Psoas muscle (tissue), 8 donors: ENCODE measurements at places on chromosomes 3 and 15. TPM values are rescaled to one million over a fixed set of nuclear protein-coding genes. Genes with fewer than 3 reads are reported as not detected.

CLCN2 gene
- 0.64 TPM for total RNA-seq

AMOTL2 gene
- total RNA-seq = 16.5 TPM

WNT5A gene
- 0.59 TPM for total RNA-seq

HRH1 gene
- total RNA-seq = 1.3 TPM

ONECUT1 gene
- not detected for total RNA-seq

C3orf49 gene
- not detected for total RNA-seq

WDR93 gene
- not detected for total RNA-seq

LRTM1 gene
- 3.1 TPM for total RNA-seq

TPM1 gene
- 2,304 TPM for total RNA-seq

GNAT1 gene
- not detected for total RNA-seq

POPDC2 gene
- 137 TPM for total RNA-seq

CRABP1 gene
- not detected for total RNA-seq

AGTR1 gene
- total RNA-seq = 8.5 TPM

LRRC3B gene
- total RNA-seq = 1.1 TPM

NRG4 gene
- 14.4 TPM for total RNA-seq

COL6A5 gene
- total RNA-seq = not detected

IL17RD gene
- total RNA-seq = 1.6 TPM

SLC28A1 gene
- total RNA-seq = 0.39 TPM

TM4SF1 gene
- 32.9 TPM for total RNA-seq

GHSR gene
- total RNA-seq = not detected

RASL12 gene
- total RNA-seq = 6.3 TPM

KIF23 gene
- total RNA-seq = 0.46 TPM

CCR4 gene
- total RNA-seq = not detected

CIP2A gene
- 0.93 TPM for total RNA-seq

TM6SF1 gene
- 23.4 TPM for total RNA-seq

HGD gene
- total RNA-seq = not detected

ST6GAL1 gene
- total RNA-seq = 25.0 TPM

DUOXA2 gene
- total RNA-seq = not detected

RLBP1 gene
- not detected for total RNA-seq

IL17RB gene
- 0.97 TPM for total RNA-seq

SPATA12 gene
- not detected for total RNA-seq

SLC38A3 gene
- 1.7 TPM for total RNA-seq

PIERCE2 gene
- 10.7 TPM for total RNA-seq

LRRC58 gene
- 5.9 TPM for total RNA-seq

SNX22 gene
- 0.15 TPM for total RNA-seq

TMPRSS7 gene
- total RNA-seq = not detected

TGM5 gene
- not detected for total RNA-seq

TRH gene
- not detected for total RNA-seq

C3orf80 gene
- 0.10 TPM for total RNA-seq

IGSF10 gene
- total RNA-seq = 0.06 TPM

PSMA4 gene
- total RNA-seq = 159 TPM
